ENCODE measurements at places on chromosomes 2 and 18. TPM values are rescaled to one million over a fixed set of nuclear protein-coding genes. Genes with fewer than 3 reads are reported as not detected.

GRCh38 chr2:42931818-42932195 lies 139.4 kb upstream of the HAAO start:
- H3K4me3 ChIP-seq = no peak overlapping the region
- H3K27me3 ChIP-seq = no peaks in the 10 kb centered on the region
- peak overlapping the region; percentile 59 for H3K27ac ChIP-seq
- no peaks in the 10 kb centered on the region for H3K36me3 ChIP-seq
- H3K4me1 ChIP-seq = peaks cover 41% of the 10 kb centered on the region
- DNase-seq = no peak

DNA sequence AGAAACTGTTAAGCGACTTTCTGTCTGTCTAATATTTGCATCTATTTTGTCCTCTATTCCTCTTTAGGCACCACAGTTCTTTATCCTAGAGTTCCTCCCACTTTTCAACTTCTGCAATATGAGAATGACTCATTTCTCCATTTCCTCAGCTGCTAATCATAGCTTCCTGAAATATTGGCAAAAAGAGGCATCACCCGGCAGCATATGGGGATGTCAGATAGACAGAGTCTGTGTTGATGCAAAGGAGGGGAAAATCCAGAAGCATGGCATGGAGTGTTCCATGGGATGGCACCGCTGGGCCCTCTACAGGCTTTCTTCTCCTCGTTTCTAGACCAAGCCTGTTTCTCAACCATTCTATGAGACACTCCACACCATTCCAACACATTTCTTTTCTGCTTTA lies 93.4 kb downstream of the DOCK10 start:
- H3K27me3 ChIP-seq = no peaks in the 10 kb centered on the region
- no peak overlapping the region for H3K4me3 ChIP-seq
- H3K4me1 ChIP-seq = no peaks in the 10 kb centered on the region
- no peak for DNase-seq
- no peak overlapping the region for H3K27ac ChIP-seq

DNA sequence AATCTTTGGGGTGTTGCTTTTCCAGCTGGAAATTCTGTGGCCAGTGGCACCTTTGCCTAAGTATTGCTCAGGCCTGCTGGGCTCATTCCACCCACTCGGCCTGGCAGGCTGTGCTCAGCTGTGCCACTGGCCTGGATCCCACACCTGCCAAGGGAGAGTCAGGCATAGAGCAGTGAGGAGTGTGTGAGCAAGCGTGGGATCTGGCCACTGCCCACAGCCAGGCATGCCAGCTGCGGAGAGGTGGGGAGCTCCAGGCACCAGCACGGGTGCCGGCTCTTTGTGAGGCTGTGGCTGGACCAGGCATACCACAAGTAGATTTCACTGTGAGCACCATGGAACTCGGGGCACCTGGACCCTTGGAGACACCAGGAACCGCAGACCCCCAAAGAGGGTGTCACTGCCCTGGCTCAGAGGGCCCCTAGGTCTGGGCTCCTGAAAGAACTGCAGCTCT lies 118.1 kb upstream of the MAP2 start:
- no peaks in the 10 kb centered on the region for H3K4me1 ChIP-seq
- H3K36me3 ChIP-seq = no peaks in the 10 kb centered on the region
- DNase-seq = no peak
- H3K27me3 ChIP-seq = no peaks in the 10 kb centered on the region
- no peak overlapping the region for H3K4me3 ChIP-seq

The PARD3B gene
- total RNA-seq = 66.5 TPM

GRCh38 chr18:56246916-56247315 lies 391.5 kb downstream of the TXNL1 start:
- DNase-seq = no peak
- no peaks in the 10 kb centered on the region for H3K27me3 ChIP-seq
- no peak overlapping the region for H3K27ac ChIP-seq
- no peaks in the 10 kb centered on the region for H3K36me3 ChIP-seq
- H3K4me3 ChIP-seq = no peak overlapping the region

The TCF7L1 gene
- total RNA-seq = 27.7 TPM

Measured in Caco-2 (cell line).